HFFc6 (cell line): ENCODE measurements at places on chromosomes 11 and 22. TPM values are rescaled to one million over a fixed set of nuclear protein-coding genes. Genes with fewer than 3 reads are reported as not detected.

DNA sequence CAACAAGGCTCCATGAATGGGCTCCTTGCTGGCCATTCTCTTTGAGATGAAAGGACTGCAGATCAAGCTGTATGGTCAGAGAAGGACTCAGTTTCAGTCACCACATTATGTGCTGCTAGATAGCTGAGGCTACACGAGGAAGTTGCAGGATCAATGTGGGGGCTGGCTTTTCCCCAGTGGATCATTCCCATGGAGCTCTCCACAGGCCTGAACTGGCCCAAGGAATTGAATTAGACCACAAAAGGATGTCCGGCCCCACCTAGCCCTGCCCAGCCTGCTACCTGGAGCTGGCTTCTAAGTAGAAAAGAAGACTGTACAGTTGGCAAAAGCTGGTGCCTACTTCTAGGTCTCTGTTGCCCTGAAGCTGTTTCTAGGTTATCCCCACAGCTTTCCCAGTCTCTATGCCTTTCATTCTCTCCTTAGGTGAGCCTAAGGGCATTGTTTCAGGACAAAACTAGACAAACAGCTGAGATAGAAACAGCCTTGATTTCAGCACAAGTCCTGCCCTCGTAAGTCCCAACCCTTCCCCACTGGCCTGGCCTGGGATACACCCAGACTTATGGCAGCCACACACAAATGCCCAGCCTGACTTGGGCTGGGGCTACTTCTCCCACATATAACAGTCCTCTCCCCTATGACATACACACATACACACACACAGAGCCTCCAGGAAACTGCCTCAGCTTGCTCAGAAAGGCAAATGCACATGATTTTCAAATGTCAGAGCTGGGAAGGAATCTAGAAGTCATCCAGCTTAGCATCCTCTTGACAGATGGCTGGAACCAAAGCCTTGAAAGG lies 129.1 kb upstream of the NCAM1 start:
- DNase-seq, result no peak

DNA sequence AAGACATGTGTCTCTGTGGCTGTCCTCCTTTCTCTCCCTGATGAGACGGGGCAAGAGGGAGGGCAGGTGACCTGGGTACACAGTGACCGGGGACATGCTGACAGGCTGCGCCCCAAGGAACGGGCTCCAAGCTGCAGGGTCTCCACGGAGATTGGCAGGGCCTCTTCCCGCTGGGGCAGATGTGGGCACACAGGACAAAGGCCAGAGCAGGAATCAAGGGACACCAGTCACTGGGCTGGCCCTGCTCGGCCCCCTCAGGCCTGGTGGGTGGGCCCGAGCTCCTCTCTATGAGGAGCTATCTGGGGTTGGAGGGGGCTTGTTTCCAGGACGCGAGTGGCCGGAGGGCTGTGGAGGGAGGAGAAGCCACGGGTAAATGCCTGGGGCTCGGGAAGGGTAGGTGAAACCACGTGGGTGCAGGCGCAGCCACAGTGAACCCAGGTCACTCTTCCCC lies 11.2 kb downstream of the PNPLA5 start:
- DNase-seq, result no peak

- DNase-seq, result no peak
Observed at GRCh38 chr11:92253945-92254344, 29.3 kb downstream of the FAT3 start.

GRCh38 chr11:11780858-11781257 lies 60.9 kb upstream of the USP47 start:
- no peak for DNase-seq

DNA sequence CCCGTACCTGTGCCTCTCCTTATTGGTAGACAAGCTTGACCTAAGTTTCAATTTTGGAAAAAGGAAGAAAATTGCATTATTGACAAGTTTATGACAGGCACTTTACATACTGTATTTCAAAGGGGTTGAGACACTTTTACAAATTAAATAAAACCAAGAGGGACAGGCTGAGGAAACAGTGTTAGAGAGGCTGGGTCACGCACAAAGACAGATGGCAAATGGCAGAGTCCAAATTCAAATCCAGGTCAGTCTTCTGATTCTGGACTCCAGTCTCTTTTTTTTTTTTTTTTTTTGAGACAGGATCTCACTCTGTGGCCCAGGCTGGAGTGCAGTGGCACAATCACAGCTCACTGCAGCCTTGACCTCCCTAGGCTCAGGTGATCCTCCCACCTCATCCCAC lies 10.1 kb downstream of the TRIM66 start:
- no peak for DNase-seq

DNA sequence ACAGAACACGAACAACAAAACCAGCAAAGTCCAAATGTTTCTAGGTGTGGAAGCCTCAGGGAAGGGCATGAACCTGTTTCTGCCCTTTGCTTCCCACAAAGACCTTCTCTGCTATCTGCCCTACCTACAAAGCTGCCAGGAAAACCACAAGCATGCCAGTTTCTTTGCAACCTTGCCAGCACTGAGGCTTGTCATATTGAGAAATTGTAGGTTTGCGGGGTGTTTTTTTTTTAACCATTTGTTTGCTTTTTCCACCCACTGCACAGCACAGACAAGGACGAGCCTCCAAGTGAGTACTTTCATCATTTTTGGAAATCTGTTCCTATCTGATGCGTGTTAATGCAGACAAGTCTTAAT lies 12.8 kb downstream of the PARVG start:
- no peak for DNase-seq

DNA sequence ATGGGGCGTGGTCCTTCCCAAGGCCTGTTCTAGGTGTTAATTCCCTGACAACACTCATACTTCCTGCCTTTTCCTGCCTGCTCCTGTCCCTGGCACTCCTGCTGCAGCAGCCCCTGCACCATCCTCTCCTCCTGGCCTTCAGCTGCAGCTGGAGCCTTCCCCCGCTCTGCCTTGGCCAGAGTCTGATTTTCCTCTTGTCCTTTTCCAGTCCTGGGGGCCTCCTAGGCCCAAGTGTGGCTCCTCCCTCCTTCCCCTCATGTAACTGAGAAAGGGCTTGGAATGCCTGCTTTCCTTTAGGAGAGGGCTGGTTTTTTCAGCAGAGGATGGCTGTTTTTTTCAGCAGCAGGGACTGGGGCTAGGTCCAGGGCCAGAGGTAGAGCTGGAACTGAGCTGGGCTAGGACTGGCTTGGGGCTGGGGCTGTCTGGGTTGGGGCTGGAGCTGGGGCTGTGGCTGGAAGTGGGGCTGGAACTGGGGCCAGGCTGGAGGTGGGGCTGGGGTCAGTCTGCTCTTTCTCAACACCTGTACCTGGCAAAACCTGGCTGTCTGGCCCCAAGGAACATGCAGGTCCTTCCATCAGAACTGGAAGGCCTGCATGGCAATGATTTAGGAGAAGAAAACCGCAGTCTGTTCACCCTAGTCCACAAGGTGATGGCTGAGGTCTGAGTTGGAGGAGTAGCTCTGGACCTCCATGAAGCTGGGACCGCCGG lies 23.6 kb downstream of the ZC3H7B start:
- no peak for DNase-seq

- DNase-seq, result no peak
Observed at GRCh38 chr22:39917776-39918495, 17.1 kb downstream of the GRAP2 start.

DNA sequence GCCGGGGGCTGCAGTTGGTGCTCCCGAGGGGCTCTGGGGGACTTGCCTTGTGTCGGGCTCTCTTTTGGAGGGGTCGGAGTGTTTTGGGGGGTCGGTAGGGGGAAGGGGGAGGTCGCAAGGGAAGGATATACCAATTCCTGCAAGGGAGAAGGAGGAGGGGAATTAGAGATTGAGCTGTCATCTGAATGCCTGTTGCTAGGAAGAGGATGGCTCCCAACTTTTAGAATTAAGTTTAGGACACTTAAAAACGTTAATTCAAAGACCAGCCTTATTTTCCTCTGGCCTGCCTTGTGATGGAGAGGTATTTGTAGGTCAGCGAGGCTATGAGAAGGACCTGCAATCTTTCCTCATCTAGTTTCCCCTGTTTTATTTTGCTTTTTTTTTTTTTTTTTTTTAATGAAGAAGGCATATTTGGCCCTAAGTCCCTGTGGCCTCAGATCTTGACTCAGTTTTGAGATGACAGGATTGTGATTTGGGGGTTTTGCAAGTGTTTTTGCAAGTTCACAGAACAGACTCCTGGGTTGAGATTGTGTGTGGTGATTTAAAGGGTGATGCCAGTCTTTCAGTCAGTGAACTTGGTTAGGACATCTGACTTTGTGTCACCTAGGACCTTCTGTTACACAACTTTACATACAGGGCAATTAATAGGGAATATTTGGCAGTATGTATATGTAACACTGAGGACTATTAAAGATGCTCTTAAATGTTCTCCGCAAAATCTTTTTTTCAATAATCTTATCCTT lies 672 bp downstream of the TMEM135 start:
- DNase-seq, result no peak

DNA sequence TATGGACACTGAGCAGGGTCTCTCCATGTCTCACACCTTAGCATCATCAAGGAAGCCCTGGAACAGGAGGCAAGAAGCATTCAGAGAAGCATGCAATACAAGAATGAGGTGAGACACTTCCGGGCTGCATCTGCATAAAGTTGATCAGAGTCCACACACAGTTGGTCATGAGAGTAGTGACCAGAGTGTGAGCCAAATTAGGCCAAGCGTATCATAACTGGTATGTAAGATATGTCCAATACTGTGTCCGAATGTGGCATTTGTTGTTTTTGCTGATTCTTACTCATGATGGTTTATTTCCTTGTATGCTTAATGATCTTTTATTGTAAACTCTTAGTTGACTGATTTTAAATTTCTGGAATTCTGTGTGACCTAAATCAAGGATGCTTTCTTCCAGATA lies 315.7 kb downstream of the INSC start:
- no peak for DNase-seq

DNA sequence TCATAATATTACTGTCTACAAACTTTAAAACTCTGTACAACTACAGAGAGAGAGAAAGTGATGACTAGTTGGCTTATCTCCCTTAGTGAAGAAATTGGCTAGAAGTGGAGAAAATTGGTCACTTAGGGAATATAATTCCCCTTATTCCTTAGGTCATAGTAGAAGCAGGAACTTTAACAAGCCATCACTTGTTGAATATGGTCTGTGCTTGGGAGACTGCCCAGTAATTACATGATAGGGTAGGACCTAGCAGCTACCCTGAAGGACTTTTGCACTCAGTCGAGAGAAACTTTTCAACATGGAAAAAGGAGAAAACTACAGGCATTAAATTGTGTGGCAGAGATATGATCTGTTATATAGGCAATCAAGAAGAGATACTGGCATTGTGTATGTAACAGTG lies 576.5 kb upstream of the CCDC90B start:
- no peak for DNase-seq

- no peak for DNase-seq
Observed at GRCh38 chr11:31560842-31561476, 51.4 kb downstream of the ELP4 start.

- no peak for DNase-seq
Observed at GRCh38 chr11:93603225-93604007, 58.1 kb upstream of the CEP295 start.

DNA sequence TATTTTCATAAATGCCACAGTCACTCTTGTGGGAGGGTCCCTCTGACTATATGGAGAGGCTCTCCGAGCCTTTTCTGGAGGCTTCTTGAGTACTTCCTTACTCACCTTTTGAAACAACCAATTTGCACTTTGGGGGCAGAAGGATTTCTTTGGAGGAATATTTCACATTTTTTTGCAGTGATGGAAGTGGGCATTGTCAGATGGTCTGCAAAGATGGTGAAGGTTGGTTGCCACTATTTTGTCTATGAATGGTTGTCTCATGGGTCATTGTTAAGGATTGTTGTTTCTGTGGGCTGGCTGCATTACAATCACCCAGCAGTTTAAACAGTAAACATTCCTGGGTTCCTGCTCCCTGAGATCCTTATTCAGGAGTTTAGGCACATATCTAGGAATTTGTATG lies 388.2 kb downstream of the TMEM135 start:
- peak; percentile 83 for DNase-seq

DNA sequence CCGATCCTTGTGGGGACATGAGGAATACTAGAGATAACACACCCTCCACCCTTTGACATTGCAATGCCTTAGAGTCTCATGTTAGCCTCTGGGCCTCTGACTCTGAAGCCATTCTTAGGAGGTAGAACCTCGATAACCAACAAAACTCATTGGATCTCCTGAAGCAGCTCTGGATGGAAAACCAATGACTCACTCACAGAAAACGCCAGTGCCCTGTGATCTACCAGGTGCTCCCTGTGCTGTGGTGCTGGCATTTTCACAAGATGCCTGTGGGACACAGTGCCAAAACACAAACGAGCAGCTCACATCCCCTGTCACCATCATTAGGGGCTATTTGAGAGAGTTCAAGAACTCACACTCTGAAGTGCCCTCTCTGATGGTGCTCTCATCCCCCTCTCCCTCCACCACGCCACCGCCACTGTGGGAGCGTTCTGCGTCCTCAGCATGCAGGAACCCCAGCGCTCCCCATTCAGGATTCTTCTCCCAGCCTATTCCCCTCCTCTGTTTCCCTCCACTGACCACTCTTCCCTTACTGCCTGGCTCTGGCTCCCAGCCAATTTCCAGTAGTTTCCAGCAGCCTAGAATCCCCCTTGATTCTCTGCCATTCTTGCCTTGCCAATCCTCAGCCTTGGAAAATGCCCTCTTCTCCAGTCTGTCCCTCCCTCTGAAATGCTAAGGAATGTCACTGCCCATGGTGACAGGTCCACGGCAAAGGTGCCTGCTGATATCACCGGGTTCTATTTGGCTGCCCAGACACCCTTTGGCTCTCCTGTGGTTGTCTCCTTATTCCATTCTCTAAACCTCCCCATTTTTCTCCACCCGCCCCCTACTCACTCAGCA lies 4.7 kb upstream of the POLD4 start:
- DNase-seq, result peak; percentile 50

DNA sequence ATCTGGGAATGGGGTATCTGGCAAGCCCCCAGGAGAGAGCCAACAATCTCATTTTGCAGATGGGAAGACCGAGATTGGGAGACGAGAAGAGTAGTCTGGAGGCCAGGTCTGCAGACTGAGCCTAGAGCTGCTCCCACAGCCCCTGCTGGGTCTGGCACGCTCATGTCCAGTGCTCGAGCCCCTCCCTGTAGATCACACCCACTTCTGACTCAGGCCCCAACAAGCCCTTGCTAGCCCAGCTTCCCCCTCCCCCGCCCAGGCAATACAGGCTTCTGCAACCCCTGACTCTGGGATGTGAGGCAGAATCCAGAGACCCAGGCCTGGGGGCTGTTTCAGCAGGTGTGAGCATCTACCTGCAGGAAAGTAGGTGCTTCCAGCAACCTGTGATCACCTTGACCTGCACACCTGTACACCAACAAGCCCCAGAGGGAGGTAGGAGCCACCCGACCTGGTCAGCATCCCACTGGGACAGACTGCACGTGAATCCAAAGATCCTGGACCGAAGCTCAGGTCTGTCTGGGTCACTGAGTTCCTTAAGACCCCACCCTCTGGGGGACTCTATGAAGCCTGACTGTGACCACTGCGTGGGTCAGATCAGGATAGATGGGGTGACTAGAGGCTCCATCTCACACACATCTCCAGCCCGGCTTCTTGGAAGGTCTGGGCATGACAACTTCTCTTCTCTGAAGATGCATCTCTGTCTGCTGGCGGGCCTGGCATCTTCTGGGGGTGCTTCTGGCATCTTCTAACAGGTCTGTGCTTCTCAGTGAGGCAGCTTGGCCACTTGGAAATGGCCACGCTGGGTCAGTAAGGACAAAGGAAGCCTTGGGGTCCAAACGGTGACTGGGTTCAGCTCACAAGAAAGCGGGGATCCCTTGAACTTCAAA lies 29.3 kb downstream of the LINC01488 start:
- DNase-seq, result peak; percentile 20

The CELF1 gene
- total RNA-seq, result 97.4 and 103 TPM in 2 replicates

The SUSD2 gene
- 0.16 and 0.23 TPM in 2 replicates for total RNA-seq

The PLAAT3 gene
- 7.4 to 8.8 TPM (median 8.7 TPM) in 3 replicates for total RNA-seq

The KCNJ4 gene
- not detected in 2 replicates for total RNA-seq

The SCUBE1 gene
- total RNA-seq, result not detected in 2 replicates

The SLC25A17 gene
- total RNA-seq, result 24.0 and 24.4 TPM in 2 replicates

The MS4A6E gene
- total RNA-seq, result not detected in 2 replicates

The RIBC2 gene
- 0.34 and 3.7 TPM in 2 replicates for total RNA-seq

The SAA4 gene
- total RNA-seq, result not detected in 2 replicates

The KRTAP5-8 gene
- not detected in 3 replicates for total RNA-seq

The DNAL4 gene
- 8.6 and 12.2 TPM in 2 replicates for total RNA-seq
